ENCODE measurements at places on chromosomes 6 and 20. TPM values are rescaled to one million over a fixed set of nuclear protein-coding genes. Genes with fewer than 3 reads are reported as not detected.

The OR12D2 gene
- not detected for total RNA-seq

The PACRG gene
- total RNA-seq: 0.61 TPM

The C6orf141 gene
- total RNA-seq: not detected

The C20orf144 gene
- total RNA-seq: not detected

The TAAR8 gene
- not detected for total RNA-seq

The BPI gene
- 0.43 TPM for total RNA-seq

The POM121L2 gene
- not detected for total RNA-seq

The LZTS3 gene
- 12.5 TPM for total RNA-seq

The ADGRF5 gene
- total RNA-seq: 98.5 TPM

The IP6K3 gene
- not detected for total RNA-seq

The TNF gene
- not detected for total RNA-seq

The LST1 gene
- 5.8 TPM for total RNA-seq

The TAP1 gene
- total RNA-seq: 49.4 TPM

The PRKN gene
- total RNA-seq: 17.0 TPM

The NFATC2 gene
- 4.3 TPM for total RNA-seq

The OSTM1 gene
- total RNA-seq: 74.3 TPM

The OTOR gene
- total RNA-seq: not detected

The LTB gene
- total RNA-seq: not detected

The PGC gene
- not detected for total RNA-seq

The PAK5 gene
- 3.2 TPM for total RNA-seq

The MTCH1 gene
- 381 TPM for total RNA-seq

The FOXA2 gene
- not detected for total RNA-seq

The GRIK2 gene
- 5.9 TPM for total RNA-seq

The MOXD1 gene
- total RNA-seq: 66.3 TPM

The ELOVL2 gene
- 1.0 TPM for total RNA-seq

The TGM3 gene
- not detected for total RNA-seq

The BPIFB4 gene
- total RNA-seq: not detected

The F13A1 gene
- total RNA-seq: 231 TPM

The RIMS1 gene
- total RNA-seq: 9.2 TPM

The RIPOR3 gene
- 10.6 TPM for total RNA-seq

The ANKRD6 gene
- 9.6 TPM for total RNA-seq

The MUC22 gene
- total RNA-seq: not detected

The RAET1G gene
- total RNA-seq: 16.5 TPM

The BMP2 gene
- total RNA-seq: 1.6 TPM

The ULBP2 gene
- total RNA-seq: not detected

The MAFB gene
- 51.2 TPM for total RNA-seq

The SIGLEC1 gene
- total RNA-seq: 38.2 TPM

The LPA gene
- total RNA-seq: 1.2 TPM

The FAM209B gene
- not detected for total RNA-seq

The MACROD2 gene
- total RNA-seq: 6.1 TPM

The PLEKHG1 gene
- total RNA-seq: 14.5 TPM

The HLA-DMB gene
- total RNA-seq: 20.4 TPM

The WFDC2 gene
- total RNA-seq: not detected

The HLA-DQB2 gene
- 16.9 TPM for total RNA-seq

The PNLDC1 gene
- total RNA-seq: not detected

The WFDC10B gene
- total RNA-seq: not detected

The BPIFB1 gene
- total RNA-seq: not detected

The SIRPB2 gene
- 11.7 TPM for total RNA-seq

The ADISSP gene
- 30.6 TPM for total RNA-seq

Data from adrenal gland (tissue), 19 donors.